Stimulated activated CD4-positive, alpha-beta T cell treated with anti-CD3 and anti-CD28 coated beads, TNF-alpha, amount 100 ng/mL, for 24 hours (primary cell): ENCODE measurements at places on chromosomes 7 and 10.

DNA sequence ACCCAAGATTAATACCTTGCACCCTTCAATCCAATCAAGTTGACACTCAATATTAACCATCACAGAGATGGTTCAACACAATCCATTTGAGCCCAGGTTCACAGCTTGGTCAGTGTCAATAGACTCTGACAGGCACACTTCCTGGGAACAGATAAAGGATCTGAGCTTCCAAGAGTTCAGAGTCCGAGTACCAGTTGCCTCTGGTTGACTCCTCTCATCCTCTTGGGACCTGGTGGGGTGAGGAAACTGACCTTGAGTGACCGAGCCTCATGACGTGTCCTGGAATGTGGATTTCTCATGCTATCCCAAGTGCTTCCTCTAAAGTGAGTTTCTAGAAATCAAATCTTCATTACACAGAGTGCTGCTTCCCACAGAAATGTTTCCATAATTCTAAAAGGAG lies 162.0 kb downstream of the CYP26A1 start:
- DNase-seq = no peak

GRCh38 chr10:124467165-124467564 lies 5.5 kb downstream of the LHPP start:
- no peak for DNase-seq

GRCh38 chr10:129742742-129743550 lies 221.1 kb downstream of the EBF3 start:
- no peak for DNase-seq

DNA sequence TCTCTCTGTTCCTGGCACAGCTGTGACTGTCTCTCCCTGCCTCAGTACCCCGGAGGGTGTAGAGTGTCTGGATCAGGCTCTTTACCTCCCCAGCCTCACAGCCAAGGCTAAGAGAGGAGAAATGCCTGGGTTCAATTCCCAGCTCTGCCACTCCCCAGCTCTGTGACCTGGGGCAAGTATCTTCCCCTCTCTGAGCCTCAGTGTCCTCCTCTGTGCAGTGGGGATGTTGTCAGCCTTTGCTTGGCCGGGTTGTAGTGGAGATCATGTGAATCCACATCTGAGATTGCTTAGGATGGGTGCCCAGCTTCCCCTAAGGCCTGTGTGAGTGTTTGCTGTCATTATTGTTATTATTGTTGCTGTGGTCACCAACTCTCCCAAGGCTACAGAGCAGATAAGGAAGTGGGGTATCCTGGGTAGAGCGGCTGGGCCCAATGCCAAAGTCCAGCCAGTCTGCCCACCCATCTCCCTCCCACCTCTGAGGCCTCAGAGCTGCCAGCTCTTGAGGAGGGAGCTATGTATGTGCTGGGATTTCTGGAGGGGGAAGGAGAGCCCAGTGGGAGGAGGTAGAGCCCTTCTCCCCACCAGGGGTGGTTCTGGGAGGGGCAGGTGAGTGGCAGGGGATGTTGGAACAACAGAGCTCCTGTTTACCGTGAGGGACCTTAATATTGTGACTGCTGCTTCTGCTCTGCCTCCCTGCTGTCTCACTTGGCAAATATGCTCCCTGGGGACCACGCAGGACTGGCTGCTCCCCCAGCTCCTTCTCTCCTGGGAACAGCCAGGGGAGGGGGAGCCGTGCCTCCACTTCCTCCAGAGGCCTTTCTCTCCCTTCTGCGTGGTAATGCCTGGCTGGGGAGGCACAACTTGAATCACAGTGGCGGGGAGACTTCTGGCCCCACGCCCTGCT lies 170.5 kb downstream of the RPS24 start:
- no peak for DNase-seq

DNA sequence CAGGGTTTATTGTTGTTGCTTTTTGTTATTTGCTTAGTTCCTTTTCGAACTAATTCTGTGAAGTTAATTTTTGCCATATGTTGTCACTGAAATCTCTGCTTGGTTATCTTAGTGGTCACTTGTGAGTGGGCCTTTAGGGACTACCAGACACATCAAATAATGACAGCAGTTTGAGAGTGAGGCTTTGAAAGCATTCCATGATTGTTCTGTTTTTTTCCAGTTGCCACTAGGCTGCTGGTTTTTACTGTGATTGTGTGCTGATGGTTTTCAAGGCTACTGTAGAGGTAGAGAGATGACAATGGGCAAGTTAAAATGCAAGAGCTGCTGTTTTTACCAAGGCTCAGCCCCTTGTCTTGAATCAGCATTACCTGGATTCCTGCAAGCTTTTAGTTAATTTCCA lies 20.0 kb downstream of the SEPTIN7 start:
- DNase-seq = no peak

GRCh38 chr10:28254290-28254985 lies 48.4 kb downstream of the MPP7 start:
- no peak for DNase-seq

DNA sequence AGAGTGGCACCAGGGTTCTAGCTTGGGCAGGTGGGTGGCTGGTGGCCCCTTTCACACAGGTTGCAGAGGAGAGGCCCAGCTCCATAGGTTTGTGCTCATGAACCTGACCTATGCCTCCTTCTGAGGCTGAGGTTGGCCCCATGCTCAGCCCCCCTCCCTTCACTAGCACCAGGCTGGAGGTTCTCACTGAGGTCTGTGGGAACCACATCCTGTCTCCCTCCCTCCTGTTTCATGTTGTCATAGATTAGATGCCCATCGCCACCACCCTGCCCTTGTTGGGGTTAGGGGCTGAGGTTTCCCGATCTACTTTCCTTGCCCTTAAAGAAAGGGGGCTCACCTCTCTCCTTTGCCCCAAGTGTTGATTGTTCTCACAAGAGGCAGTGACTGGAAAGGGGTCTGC lies 14.7 kb downstream of the NEUROG3 start:
- no peak for DNase-seq

GRCh38 chr10:28248092-28248491 lies 54.8 kb downstream of the MPP7 start:
- no peak for DNase-seq

- DNase-seq = no peak
These were observed 39.7 kb upstream of the NFE2L3 start for GRCh38 chr7:26112203-26112740.

DNA sequence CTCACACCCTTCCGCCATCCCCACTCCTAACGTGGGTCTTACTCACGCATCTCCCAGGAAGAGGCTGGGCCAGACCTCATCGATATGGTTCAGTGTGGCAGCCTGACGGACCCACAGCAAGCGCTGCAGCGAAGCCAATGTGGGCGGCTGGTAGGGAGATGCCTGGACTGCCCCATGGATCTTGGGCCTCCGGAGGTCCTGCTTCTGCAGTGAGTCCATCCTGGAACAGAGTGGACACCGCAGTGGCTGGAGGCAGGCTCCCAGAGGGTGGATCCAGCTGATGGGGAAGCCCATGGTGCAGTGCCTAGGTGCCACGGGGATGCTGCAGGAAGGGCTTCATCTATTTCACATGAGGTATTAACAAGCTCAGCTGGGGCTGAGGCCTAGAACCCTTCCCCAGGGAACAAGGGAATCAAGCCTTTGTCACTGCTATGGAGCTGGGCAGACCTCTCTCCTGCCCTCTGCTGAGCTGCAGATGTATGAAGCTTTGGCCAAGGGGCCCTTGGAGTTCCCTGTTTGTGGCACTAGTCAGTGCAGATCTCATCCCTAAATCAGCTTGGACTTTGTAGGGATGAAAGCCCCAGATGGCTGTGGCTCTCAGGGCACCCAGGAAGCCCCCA lies 13.7 kb upstream of the SAMD8 start:
- no peak for DNase-seq

GRCh38 chr10:69237528-69238159 lies 17.5 kb downstream of the HKDC1 start:
- peak; percentile 87 for DNase-seq

- no peak for DNase-seq
These were observed 138.1 kb upstream of the UNC5B start for GRCh38 chr10:71074176-71074755.

GRCh38 chr10:68172324-68172723 lies 59.6 kb downstream of the ATOH7 start:
- no peak for DNase-seq

DNA sequence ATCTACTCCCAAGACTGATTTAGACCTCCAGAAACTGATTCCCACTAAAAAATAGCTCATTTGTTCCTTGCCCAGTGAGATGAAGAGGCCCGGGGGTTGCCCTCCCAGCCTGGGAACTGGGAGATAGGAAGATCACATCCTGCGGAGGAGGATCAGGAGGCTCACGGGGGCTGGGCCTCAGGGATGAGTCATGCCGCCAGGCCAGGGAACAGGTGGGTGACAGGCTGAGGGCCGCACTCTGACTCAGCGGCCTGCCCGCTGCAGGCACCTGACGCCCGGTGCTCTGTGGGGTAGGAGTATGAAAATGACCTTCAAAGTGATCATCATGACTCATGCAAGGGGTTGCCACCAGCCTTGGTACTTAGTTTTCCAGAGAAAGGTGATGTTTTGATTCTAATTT lies 104.5 kb upstream of the ZPBP start:
- peak; percentile 82 for DNase-seq

DNA sequence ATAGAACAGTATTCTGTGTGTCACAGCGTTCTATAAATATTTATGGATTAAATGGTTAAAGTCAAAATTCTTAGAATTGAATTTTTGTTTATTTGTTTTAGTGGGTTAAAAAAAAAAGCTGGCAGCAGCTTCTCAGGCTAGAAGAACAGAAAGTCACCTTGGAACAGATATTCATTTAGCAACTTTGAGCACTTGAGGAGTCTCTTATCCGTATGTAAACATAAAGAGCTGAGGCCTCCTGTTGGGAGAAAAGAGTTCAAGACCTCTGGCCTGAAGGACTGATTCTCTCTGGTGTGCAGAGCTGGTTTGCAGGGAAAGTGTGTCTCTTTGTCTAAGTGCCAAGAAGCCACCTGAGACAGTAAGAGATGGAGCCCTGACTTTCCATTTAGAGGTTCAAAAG lies 109.9 kb downstream of the HERPUD2 start:
- no peak for DNase-seq

GRCh38 chr10:12742771-12743170 lies 258.7 kb downstream of the CCDC3 start:
- DNase-seq = no peak

- no peak for DNase-seq
These were observed 63.4 kb upstream of the POT1 start for GRCh38 chr7:124992851-124993562.

DNA sequence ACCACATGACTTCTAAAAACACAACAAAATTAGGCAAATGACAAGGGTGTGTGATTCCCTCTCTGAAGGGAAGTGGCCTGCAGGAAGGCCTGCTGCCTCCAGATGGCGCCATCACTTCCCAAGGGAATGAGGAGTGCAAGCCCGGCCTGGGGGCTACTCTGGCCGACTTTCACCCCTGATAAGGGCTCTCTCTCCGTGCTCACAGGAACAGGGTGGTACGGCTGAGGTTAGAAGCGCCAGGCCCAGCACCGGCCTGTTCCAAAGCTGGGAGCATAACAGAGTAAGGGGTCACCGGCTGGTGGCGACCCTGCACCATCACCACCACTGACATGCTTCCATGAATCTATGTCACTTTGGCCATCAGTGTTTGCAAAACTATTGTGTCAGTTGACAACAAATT lies 13.1 kb downstream of the RBP3 start:
- peak; percentile 37 for DNase-seq

GRCh38 chr10:131437556-131438475 lies 126.3 kb upstream of the TCERG1L start:
- no peak for DNase-seq

GRCh38 chr7:100008525-100008924 lies 6.9 kb upstream of the ZKSCAN1 start:
- no peak for DNase-seq

DNA sequence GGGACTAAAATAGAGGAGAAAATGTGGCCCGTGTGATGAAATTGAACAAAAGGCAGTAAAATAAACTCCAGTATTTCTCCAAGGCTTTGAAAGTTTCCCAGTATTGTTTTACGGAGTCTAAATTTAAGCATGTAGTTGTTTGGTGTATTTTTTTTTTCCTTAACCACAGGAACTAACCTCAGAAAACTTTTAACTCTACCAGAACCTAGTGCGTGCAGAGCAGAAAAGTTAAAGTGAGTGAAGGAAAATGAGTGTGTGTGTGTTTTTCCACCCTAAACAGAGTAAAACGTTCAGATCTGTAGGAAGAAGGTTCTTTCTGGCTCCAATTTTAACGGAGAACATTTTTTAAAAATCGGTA lies 812 bp downstream of the PROSER2 start:
- DNase-seq = no peak

DNA sequence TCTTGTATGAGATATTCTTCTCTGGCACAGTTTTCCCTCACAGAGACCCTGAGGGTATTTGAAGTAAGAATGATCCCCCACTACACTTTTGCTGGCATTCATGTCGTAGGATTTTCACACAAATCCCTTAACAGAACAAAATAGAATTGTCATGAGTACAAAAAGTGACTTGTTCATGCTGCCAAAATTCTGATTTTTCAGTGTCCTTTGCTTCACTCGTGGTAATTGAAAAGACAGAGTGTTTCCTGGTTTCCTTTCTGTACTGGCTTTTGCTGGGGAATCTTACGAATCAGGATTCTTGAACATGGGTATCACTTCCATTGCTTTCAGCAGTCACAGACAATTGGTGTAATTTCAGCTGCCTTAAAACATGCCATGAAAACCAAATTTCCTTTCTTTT lies 756.3 kb downstream of the REEP3 start:
- no peak for DNase-seq

- DNase-seq = peak; percentile 28
These were observed 10.3 kb upstream of the STK17A start for GRCh38 chr7:43572516-43573049.

- DNase-seq = no peak
These were observed 42.3 kb upstream of the CYCS start for GRCh38 chr7:25167262-25167843.

DNA sequence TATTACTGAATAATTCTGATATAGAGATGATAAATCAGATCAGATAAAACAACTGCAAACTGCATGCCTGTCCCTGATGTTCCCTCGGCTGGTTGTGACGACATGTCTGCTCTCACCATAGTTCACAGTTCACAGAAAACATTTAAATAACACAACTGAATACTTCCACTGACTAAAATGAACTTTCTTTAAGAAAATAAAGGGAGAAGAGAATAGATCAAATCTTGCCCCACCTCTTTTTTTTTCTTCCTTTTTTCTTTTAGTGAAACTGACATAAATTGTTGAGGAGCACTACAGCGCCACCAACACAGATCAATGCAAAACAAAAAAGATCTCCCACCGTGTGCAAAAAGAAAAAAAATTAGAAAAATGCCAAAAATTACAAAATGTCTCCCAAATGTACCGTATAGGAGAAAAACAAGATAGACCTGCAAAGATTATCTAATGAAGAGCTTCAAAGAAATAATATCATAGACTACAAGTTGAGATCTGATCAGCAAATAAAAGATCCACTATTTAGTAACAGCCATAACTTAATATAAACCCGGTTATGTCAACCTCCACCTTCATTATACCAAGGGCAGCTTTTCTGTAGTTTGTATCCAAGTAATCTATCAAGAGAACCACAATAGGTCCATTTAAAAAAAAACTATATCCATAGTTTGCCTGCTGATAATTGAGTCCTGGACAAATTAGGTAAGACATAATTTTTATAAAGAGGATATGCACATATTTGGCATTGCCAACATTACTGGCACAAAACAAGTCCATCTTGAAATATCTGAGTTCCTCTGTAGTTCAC lies 30.7 kb upstream of the EPC1 start:
- no peak for DNase-seq

GRCh38 chr10:51733057-51733456 lies 33.7 kb upstream of the CSTF2T start:
- no peak for DNase-seq
